ENCODE measurements at places on chromosomes 16 and 17.

GRCh38 chr16:14562691-14563491 is 67.2 kb downstream of the PARN start:
- no peak for DNase-seq

GRCh38 chr16:50389900-50390299 is 21.1 kb upstream of the BRD7 start:
- no peak for DNase-seq

- DNase-seq: no peak
Measured at GRCh38 chr17:2172077-2172851, 117.4 kb downstream of the HIC1 start.

DNA sequence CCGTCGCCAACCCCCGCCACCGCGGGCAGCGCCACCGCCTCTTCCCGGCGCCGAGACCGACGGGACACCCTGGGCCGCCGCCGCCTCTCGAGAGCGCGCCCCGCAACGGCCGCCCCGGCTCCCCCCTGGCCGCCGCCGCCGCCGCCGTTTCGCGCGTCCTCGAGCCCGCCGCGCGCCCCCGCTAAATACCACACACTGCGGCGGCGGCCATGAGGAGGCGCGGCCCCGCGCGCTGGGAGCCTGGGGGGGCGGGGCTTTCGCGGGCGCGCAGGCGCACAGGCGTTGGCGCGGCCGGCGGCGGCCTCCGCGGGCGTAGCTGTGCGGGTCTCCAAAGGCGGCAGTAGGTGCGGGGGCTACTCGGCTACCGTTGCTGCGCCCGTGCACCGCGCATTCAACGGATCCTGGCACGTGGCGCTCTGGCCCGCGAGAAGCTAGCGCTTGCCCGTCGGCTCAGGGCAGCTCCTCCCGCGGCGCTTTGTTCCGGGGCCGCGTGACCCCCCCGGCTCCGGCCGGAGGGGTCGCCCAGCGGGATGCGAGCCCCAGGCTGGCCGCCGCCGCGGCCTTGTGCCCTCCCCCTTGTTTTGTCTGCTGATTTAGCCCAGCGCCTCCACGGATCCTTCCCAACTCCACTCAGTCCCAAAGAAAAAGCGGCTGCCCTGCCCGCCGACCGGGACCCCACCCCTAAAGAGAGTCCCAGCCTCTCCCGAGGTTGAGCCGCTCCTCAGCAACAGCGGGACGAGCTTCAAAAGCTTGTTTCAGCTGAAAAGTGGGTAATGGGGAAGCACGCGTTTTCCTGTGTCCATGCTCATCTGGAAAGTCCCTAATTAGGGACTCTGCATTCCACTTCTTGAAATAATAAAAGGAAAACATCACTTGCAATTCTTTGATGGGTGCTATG is at the start of gene SIAH1:
Gene SIAH1, minus strand, starts transcription at position 161 of the 898 bp plus-strand sequence. CDS start 22,985 bp downstream, outside the sequence.
- peak; percentile 89 for DNase-seq

DNA sequence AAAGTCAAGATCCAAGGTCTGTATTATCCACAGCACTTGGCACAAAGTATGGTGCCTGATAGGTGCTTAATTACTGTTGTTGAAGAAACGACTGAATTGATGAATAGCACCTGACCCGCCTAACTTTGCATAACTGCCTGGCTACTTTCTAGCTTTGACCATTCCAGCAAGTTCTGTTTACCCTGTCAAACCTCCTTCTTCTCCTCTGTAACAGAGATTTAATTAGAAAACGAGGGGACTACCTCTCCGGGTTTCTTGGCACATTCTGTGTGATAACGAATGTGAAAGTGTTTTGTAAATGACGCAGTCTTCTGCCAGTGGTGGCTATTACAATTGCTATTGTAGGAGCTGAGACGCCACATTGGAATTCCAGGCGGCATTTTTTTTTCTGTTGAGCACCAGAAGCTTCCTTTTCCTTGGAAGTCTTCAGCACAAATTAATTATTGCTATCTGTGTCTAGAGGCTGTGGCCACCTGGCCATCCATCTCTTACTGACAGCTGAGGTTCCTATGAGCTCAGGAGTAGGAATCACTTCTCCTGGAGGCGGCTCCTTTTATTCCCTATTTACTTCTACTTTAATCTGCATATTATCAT is 522.9 kb downstream of the HS3ST4 start:
- DNase-seq: no peak

GRCh38 chr16:72013888-72014581 is 5.5 kb downstream of the DHODH start:
- DNase-seq: no peak

- DNase-seq: no peak
Measured at GRCh38 chr16:85541619-85541979, 71.5 kb upstream of the GSE1 start.

GRCh38 chr17:73635101-73635817 is 9.0 kb downstream of the SDK2 start:
- no peak for DNase-seq

DNA sequence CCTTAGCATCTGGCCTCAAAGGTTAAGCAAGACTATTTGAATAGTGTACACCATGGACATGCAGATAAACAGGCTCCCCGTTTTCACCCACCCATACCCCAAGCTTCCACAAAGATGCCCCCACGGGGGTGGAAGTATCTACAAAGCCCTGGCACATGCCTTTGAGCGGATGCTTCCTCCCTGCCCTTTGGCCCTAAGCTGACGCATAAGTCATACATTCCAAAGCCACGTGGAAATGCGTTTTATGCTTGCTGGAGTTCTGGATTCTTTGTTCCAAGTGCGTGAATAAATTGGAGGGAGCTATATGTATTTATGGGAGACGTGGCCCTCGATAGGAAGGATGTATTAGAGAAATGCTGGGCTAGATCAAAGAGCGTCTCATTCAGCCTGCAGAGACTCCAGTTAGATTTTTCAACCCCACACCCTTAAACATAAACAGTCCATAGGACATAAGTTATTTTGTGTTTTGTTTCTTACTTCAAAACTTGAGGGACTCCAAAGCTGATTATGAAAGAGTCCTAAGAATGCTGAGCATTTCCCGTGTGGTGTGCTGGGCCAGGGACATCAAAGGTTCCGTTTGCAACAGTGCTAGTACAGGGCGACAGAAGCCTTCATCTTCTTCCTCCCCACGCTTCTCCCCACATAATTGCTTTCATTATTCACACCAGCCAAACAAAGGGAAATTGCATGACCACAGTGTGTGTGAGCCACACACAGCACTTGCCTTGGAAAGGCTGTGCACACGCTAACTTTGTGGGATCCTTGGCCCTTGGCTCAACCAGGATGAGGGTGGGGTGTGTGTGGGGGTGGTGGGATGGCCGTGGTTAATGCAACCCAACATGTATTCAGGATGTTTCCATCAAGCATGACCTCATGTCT is 73.6 kb downstream of the WIPI1 start:
- DNase-seq: peak; percentile 25

DNA sequence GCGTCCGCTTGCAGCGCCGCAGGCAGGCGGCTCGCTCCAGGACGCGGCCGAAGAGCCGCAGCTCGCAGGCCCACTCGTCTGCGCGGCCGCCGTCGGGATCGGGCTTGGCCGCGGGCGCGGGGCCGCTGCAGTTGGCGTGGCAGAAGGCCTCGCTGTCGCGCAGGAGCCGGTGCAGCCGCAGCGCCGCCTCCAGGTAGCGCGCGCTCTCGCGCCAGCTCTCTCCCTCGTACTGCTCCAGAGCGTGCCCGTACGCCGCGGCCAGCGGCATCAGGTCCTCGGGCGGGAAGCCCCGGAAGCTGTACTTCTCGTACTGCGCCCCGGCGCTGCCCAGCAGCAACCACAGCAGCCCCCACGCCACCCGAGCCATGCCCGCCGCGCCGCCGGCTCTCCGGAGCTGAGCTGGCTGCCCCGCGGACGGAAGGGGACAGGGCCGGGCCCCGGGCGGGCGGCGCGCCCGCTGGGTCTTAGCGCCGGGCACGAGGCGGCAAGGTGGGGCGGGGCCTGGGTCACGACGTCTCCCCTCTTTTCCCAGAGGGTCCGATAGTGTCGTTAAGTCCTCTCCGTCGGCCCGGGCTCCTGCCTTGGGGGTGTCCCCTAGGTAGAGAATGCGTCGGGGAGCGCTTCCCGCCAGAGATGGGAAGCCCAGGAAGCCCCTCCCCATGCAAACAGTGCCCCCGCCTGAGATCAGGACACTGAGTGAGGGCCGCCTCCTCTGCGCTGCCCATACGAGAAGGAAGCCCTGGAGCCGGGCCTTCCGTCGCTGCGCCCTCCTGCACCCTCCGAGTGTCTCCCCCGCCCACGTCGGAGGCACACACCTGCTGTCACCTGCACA is at the start of gene P3H4:
Gene P3H4, minus strand, starts transcription at position 401 of the 832 bp plus-strand sequence. Its CDS starts 34 bp downstream, at position 367.
- peak; percentile 87 for DNase-seq

GRCh38 chr16:56626685-56627084 is 1.1 kb downstream of the MT1E start:
- no peak for DNase-seq

GRCh38 chr16:14606102-14606501 is 24.0 kb downstream of the PARN start:
- no peak for DNase-seq

GRCh38 chr17:45719335-45720071 is 64.6 kb upstream of the CRHR1 start:
- peak; percentile 74 for DNase-seq

GRCh38 chr17:13065032-13065431 is 47.2 kb upstream of the ELAC2 start:
- DNase-seq: no peak

DNA sequence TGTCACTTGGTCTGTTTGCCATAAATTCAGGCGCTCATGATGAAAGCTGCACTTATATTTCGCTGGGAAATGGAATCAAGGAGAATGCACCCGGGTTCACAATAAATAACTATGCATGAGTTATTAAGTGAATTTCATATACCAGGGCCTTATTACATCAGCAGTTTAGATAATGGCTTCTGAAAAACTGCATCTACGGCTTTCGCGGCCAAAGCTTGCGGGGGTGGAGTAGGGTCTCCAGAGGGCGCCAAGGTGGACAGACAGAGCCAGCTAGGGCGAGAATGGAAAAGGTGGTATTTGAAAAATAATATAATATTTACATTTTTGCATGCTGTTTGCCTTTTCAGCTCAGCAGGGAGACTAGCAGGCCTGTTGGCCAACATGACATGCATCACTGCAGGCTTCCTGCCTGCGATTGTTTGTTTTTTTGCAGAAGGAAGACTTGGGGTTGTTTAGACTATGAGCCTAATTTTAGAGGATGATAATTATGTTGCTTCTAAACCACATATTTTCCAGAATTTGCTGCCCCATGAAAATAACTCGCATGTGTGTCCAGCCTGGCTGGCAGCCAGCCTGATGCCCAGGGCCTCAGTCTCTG is 173.8 kb upstream of the IRX3 start:
- no peak for DNase-seq

DNA sequence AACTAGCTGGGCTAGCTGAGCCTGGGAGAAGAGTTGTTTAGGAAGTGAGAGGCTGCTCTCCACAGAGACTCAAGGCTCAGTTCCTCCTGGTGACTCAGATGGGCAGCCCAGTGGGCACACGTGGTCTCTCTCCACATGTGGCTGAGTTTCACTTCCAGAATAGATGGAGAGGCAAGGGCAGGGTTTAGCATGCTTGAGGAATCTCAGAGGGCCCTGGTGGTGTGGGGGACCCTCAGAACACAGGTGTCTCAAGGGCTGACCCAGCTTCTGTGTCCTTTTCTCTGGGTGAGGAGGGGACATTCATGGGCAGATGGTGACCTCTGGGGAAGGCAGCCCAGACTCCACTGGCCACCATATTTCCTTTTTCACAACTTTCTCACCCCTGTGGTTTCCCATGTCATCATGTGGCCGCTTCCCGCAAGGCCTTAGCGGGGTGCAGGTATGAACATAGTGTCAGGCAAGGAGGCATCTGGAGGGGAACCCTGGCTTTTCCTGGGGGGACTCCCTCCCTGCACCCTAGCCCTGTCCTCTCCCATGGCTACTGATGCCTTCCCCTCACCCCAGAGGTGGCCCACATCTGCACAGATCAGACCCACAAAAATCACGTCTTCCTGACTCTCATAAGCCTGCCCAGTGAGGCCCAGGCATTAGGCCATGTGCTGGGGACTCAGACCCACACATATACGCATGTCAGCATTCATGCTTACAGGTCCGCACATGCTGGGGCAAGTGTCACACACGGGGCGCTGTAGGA is 3.3 kb downstream of the GRN start:
- no peak for DNase-seq

DNA sequence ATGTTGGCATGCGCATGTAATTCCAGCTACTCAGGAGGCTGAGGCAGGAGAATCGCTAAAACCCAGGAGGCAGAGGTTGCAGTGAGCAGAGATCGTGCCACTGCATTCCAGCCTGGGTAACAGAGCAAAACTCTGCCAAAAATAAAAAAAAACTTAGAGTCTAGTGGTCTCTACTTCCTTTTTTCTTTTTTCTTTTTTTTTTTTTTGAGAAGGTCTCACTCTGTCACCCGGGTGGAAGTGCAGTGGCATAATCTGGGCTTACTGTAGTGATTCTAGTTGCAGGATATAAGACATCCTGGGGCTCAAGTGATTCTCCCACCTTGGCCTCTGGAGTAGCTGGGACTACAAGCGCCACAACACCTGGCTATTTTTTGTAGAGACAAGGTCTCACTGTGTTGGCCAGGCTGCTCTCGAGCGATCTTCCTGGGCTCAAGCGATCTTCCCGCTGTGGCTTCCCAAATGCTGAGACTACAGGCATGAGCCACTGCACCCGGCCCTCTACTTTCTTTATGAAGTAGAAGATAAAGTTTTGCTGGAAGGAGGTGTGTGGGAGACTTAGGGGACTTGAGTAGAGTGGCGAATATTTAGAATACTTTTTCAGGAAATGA is 47.9 kb upstream of the TAOK1 start:
- no peak for DNase-seq

GRCh38 chr16:726438-727290 is at the start of the genes CCDC78 and HAGHL:
Gene CCDC78 (minus strand): TSS chr16:726443. CDS start chr16:726367, 76 bp downstream.
Gene HAGHL (plus strand): TSS chr16:727106. CDS start chr16:727510, 404 bp downstream.
- peak; percentile 85 for DNase-seq

- DNase-seq: no peak
Measured at GRCh38 chr16:53817117-53817755, 113.3 kb downstream of the FTO start.

GRCh38 chr17:31155208-31155810 is 60.5 kb downstream of the NF1 start:
- no peak for DNase-seq

DNA sequence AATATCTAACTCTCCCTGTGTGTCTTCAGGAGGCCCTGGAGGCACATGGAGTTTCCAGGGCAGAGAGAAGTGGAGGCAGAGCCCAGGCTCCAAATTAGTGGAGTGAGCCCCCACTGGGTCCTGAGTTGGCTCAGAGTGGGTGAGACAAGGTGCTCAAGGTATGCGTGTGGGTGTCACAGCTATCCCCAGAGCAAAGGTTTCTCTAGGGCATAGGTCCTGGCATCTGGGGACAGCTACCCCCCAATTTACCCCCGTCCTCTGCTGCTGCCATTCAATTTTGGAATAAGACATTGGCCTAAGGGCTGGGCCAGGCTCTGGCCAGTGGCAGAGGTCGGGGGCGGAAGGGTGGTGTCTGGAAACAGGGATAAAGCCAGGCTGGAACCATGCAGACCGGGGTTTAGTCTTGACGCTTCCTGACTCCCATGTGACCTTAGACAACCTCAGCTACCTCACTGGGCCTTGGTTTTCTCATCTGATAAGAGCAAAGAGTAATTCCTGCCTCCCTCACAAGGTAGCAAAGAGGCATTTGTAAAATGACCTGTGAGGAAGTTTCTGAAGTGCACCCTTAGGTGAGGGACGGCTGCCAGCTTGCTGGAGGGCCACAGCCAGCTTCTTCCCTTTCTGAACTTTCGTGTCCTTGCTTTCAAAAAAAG is 78.2 kb upstream of the TMEM97 start:
- no peak for DNase-seq

Measured in H9 (cell line).